Hematopoietic multipotent progenitor cell treated with erythropoietin and hydrocortisone succinate and interleukin-3 and kit ligand, for 6 days (in vitro differentiated cells): ENCODE measurements at places on chromosomes 5 and 9.
A peak's percentile ranks its signal among the peaks of the same experiment; 100 is the strongest.

- peak; percentile 31 for DNase-seq
Observed at GRCh38 chr9:105290418-105290817, 46.0 kb downstream of the SLC44A1 start.

- no peak for DNase-seq
Observed at GRCh38 chr9:91953718-91954117, 3.7 kb upstream of the ROR2 start.

DNA sequence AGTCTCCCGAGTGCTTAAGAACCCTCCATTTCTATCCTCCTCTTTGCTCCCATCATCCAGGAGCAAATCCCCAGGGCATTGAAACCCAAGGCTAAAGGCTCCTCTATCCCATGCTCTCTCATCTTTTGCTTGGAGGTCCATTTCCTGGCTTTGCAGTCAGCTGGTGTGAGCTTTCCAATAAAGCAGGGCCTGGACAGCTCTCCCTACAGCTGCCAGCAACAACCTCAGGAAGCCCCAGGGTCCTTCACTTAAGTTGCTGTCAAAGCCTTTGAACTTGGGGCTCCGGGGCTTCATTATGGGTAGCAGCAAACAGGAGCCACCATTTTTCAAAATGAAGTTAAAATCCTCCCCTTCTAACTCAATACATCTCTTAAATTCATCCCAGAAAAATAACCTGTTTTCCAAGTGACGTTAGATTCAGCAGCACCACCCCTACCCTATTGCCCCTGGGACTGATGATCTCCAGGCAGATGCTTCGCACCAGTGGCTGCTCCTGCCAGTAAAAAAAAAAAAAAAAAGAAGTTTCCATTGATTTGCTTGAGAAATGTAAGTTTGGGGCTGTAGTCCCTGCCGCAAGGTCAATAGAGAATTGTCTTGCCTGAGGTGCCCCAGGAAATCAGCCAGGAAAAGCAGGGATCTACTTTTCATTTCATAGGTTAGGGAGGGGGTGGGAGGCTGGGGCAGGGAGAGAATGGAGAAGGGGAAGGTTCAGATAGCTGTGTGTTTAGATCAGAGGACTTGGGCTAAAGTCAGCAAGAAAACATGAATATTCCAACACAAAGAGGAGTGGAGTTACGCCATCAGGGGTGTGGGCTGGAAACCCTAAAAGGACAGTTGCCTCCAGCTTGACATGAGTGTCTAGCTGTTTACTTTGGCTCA lies 83.8 kb upstream of the IL6ST start:
- no peak for DNase-seq

DNA sequence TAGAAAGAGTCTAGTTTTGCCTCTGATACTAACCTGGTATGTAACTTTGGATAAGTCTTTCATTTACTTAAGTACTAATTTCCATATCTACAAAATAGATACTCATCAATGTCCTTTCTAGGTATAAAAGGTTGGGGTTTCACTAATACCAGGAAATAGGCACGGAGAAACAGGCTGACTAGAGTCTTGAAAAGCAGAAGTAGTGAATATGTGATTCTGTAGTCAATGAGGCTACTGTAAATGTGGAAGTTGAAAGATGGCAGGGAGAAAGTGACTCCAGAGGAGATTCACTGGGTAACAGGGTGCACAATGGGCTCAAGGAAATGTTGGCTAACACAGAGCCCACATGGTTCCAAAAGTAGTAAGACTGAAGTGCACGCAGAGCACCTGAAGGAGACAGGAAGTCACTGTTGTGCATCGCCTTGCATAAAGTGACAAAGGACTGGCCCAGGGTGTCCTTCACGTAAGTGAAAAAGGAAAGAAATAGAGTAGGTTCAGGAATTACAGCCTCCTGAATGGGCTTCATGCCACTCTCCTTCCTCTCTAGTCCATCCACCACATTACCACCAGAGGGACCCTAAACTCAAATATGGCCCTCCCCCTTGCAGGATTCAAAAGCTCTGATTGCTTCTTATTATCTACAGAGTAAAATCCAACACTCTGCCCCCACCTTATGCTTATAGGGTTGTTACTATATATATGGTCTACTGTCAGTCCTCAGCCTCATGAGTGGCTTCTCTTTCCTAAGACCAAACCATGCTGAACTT lies 288.0 kb upstream of the SMARCA2 start:
- DNase-seq, result peak; percentile 9

DNA sequence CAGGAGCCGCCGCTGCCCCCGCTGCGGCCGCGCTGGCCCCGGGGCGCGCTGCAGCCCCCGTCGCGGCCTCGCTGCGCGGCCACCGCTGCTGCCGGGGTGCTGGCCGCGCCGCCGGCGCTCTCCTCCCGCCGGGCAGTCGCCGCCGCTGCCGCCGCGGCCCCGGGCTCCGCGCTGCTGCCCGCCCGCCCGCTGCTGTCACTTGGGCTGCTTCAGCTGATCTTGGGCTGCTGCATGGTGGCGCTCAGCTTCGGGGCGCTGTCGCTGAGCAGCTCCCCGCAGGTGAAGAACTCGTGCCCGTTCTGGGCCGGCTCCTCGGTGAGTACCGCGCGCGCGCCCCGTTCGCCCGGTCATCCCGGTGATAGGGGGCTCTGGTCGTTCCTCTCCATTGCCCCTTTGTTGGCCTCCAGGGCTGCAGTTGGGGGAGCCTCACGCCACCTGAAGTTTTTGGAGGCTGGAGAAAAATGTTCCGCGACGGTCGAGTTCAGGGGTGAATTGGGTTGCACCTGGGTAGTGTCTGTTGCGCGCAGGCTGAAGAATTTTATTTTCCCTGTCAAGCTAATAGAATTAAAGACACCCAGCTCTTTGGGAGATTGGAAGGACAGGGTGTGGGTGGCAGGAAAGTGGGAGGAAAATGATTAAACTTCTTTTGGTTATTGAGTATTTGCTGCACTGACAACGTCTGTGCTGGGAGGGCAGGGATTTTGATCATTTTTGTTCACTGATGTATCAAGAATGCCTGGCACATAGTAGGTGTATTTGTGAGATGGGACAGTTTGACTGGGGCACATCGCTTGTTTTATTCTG lies 596 bp downstream of the ENTREP1 start:
- peak; percentile 22 for DNase-seq

DNA sequence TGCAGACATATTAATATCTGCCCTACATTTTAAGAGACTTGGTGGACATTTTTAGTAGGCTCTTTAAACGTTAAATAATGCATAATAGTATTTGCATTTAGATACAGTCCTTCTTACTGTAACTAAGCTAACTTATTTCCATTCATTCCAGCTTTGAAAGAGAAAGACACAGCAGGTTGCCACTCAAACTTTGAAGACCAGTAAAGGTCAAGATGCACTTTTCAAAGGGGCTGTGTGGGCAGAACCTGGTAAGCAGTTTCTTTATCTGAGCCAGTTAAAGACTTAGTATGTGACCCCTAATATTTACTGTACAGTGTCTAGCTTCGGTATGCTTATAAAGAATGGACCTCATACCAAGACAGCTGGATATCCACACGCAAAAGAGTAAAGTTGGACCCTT lies 20.8 kb downstream of the PLGRKT start:
- no peak for DNase-seq

GRCh38 chr5:83877911-83878706 lies 157.5 kb upstream of the HAPLN1 start:
- no peak for DNase-seq

DNA sequence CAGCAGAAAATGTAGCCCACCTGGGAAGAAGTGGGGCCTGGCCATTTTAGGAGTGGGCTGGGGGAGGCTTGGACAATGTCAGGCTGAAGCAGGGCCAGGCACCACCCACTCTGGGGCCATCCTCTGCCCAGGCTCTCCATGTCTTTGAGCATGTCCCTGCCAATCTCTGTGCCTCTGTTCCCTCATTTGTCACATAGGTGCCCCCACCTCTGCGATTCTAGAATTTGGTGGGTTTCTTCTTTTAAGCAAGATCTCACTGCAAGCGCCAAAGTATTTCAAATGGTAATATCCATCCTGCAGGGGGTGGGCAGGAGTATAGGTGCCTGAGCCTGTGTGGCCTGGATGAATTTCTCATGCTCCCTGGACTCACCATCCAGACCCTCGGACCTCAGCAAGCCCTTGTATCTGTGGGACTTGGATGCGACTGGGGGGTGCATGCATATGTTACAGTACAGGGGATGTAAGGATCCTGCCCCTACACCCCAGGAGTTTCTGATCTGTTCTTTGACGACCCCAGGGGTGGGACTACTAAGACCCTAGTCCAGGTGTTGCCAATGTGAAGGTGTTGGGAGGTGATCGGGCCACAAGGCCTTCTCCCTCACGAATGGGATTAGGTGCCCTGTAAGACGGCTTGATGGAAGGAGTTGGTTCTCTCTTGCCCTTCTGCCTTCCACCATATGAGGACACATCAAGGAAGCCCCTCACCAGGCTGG lies 4.3 kb downstream of the CD74 start:
- no peak for DNase-seq
